ENCODE measurements at places on chromosomes 5 and 9.
A peak's percentile ranks its signal among the peaks of the same experiment; 100 is the strongest.

GRCh38 chr5:150442699-150443080 is 6.8 kb downstream of the RPS14 start:
- DNase-seq, result no peak

- no peak for DNase-seq
Measured at GRCh38 chr5:57986761-57987341, 473.0 kb downstream of the PLK2 start.

DNA sequence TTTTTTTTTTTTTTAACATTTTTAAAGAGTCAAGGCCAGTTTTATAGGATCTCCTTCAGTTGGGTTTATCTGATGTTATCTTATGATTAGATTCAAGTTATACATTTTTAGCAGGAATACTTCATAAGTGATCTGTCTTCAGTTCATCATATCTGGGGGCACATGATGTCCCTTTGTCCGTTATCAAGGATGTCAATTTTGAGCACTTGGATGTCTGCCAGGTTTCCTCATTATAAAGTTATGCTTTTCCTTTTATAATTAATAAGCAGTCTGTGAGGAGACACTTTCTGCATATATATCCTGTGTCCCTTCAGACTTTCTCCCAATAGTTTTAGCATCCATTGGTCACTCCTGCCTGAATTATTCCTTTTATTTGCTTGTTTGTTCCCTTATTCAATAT is 11.8 kb downstream of the HDHD3 start:
- no peak for DNase-seq

- DNase-seq, result no peak
Measured at GRCh38 chr5:101942321-101942882, 353.7 kb downstream of the SLCO4C1 start.

DNA sequence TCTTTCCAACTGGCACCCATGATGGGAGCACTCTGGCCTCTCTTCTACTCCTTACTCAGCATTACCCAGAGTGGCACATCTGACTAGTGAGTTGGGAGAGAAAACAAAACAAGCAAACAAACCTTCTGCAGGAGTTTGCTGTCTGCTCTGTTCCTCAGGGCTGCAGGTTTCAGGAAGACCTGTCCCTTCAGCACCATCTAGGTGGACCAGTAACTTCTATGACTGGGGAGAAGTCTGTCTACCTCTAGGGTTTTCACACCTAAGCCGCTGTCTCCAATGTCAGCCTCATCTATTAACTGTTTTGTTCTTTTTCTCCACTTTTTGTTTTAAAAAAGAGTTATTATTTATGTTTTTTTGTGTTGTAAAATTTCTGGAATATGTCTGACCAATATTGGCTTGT is 58.7 kb downstream of the RAB3C start:
- no peak for DNase-seq

- DNase-seq, result no peak
Measured at GRCh38 chr5:71892641-71893365, 173.7 kb downstream of the CARTPT start.

- DNase-seq, result no peak
Measured at GRCh38 chr5:37966871-37967270, 127.0 kb upstream of the GDNF start.

GRCh38 chr9:9112001-9112720 is 1312.6 kb upstream of the DMAC1 start:
- DNase-seq, result no peak

- DNase-seq, result no peak
Measured at GRCh38 chr5:146595088-146595487, 79.1 kb upstream of the GPR151 start.

GRCh38 chr5:115458003-115458409 is 86.6 kb downstream of the FEM1C start:
- DNase-seq, result no peak

GRCh38 chr5:139689631-139690063 is 41.5 kb downstream of the CXXC5 start:
- no peak for DNase-seq

GRCh38 chr5:58259685-58260152 is 200.2 kb downstream of the PLK2 start:
- no peak for DNase-seq

- no peak for DNase-seq
Measured at GRCh38 chr9:14424983-14425382, 111.0 kb upstream of the NFIB start.

GRCh38 chr9:35757226-35757891 is 3.3 kb upstream of the MSMP start:
- DNase-seq, result peak; percentile 25

DNA sequence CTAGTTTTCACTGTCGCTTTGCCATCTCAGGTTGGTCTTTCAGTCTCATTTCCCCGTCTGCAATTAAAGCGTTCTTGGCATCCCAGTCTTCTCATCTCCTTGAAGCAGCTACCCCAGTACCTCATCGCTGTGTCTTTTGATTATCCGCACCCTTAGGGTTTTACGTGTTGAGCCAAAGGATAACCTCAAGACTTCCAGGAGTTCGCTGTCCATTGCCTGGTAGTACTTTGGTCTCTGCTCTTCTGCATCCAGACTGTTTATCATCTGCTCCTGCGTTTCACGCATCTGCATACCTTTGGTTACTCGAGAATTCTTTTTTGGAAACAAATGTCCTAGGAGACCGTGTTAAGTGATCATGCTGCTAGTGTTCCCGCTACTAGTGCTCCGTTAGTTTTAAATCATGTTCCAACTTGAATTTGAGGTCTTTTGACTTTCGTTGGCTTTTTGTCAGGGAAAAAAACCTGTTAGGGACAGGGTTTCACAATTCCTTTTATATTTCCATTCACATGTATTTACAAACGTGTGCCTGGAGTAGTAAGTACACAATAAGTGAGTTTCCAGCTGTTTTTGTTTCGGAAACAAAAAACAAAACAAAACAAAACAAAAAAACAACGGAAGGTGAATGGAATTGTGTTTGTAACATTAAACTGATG is 888 bp downstream of the RABGAP1 start:
- peak; percentile 9 for DNase-seq

GRCh38 chr5:68067291-68067690 is 148.3 kb upstream of the PIK3R1 start:
- DNase-seq, result no peak

DNA sequence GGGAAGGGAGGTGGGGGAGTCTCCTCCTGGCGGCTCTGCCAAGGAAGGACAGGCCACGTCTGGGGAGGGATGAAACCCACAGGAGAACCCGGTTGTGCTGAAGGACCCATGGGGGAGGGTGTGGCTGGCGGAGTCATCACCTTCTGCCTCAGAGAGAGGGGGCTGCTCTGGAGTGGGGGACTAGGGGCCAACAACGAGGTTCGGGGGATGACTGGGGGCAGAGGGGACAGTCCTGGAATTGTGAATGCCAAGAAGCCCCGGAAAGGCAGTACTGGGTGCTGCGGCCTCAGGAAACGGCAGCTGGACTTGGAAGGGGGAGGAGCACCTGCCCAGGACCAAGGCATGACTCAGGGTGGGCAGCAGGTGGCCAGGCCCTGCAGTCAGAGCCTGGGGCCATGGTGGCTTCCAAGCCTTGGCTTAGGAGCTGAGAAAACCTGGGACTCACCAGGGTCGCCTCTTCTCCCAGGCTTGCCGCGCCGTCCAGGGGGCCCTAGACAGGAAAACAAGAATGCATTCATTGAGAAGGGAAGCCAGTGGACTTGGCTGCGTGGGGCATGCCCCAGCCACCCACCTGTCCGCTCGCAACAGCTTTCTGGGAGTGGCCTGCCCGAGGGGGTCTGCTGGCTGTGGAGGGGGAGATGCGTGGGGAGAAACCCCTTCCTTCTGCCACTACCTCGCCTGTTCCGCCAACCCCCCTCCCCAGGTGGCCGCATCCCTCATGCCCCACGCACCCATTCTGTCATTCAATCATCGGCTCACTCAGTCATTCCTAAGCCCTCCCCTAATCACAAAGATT is 74.0 kb upstream of the PHYKPL start:
- DNase-seq, result no peak

- peak; percentile 55 for DNase-seq
Measured at GRCh38 chr9:124818431-124819281, 34.6 kb upstream of the WDR38 start.

DNA sequence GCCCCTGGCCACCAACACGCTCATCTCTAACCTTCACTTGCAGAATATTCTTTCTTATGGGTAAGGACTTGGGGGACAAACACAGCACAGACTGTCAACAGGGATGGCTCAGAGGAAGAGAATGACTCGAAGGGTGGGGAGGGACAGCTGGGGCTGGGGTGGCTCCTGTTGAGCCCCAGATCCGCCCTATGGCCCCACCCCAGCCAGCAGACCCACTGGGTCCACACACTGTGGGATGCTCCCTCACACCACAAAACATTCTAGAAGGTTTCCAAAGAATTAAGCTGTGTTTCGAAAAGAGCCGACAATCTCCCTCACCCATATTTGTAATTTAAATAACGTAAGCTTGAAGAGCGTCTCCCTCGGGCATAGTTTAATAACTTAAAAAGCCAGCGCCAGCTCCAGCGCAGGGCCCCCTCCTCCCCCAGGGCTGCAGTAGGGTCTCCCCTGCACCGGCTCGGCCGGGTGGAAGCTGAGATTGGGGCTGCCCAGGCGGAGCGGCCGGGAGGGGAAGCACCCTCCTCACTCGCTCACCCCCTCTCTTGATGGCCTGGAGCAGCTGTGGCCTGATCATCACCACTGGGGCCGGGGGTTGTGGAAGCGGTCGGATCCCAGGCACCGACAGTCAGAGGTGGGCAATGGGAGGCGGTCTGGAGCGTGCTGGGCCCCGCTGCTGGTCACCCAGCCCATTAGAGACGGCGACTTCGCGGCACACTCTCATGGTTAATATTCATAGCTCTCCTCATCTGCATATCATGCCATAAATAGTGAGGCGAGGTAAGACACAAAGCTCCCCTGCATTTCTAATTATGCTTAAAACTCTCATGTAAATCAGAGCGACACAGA is 37.6 kb downstream of the NACC2 start:
- DNase-seq, result no peak

DNA sequence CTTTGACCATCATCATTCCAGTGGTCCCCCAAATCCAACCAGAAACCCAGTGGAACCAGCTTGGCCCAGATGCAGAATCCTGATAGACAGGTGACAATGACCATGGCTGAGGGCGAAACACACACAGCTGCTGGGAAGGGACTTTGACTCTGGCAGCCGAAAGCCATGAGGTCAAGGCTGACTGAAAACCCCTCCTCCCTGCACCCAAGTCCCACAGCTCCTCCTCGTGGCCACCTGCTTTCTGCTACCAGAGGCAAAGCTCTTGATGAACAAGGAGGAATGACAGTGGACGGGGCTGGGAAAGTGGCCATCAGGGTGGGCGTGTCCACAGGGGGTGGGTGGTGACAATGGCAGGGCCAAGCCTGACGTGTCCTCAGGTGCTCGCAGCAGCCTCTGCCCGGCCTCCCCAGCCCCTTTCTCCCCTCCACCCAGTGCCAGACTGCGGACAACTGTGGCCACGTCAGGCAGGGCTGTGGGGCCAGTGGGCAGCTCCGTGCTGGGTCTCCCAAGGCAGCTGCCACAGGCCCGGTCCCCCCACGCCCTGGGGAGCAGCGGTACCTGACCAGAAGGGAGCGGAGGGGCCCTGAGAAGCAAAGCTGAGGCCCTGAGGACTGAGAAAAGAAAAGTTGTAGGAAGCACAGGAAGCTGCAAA is 30.8 kb upstream of the SARDH start:
- DNase-seq, result no peak

Data from T-helper 2 cell treated with Interferon-gamma antibody and Interleukin-4, amounts not matched to agents 5 μg/mL and 100 μg/mL, for 36 hours (primary cell).